ENCODE measurements at places on chromosomes 3 and 15.
A peak's percentile ranks its signal among the peaks of the same experiment; 100 is the strongest.

- no peak for DNase-seq
These were observed 50.0 kb downstream of the DHX30 start for GRCh38 chr3:47852604-47853602.

DNA sequence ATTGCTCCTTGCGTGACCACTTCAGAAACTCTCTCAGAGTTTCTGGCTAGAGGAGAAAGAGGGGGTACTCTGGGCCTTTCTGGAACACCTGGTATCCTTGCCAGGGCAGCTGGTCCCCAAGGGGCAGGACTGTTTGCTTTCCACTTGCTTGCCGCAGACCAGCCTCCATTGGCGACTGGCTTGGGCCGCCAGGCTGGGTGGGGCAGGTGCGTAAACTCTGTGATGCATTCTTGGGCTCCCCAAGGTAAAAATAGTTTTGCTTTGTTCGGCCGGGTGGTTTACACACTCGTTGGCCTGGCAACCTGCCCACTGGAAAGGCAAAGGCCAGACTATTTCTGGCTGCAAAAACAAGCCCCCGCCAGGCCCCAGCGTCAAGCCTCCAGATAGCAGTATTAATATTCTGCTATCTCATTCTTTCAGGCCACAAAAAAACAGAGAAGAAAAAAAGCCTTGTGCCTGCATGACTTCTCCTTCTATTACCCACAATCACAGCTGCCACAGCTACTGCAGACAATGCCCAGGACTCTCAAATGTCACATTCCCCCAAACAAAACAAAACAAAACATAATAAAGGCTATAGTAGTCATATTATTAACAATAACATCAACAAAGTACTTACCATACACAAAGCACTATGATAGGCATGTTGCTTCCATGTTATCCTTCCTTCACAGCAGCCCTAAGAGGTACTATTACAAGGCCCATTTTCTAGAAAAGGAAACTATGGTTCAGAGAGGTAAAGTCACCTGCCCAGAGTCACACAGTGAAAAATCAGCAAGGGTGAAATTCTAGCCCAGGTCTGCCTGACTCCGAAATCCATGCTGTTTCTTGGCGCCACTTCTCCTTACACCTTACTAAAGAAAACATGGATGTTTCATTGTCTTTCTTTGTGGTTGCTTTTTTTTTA, 14.0 kb upstream of the SSUH2 start:
- DNase-seq = no peak

DNA sequence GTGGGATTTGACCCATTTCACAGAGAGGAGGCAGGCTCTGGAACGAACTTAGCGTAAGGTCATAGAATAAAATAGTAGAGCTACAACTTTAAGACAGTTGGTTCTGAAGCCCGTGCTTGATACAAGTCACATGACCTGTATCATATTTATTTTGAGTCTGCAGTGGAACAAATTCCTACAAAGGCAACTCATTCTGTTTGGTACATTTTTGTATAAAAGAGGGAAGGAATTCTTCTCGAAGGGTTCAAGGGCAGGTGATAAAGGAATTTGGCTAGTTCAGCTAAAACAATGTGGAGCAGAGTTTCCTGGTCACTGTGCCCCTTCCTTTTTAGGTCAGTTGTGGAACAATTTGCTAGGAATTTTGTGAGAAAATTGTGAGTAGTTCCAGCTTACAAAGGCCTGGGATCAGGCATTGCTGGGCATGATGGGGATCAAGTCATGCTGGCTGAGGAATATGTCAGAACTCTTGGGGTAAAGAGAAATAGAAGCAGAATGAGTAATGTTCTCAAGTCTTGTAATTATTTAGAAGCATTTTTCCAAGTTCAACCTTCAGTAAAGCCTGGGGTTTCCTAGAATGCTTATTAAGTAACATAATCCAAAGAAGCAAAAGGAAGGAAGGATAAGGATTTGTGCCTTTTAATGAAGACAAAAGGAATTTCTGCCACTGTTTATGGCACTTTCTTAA, 19.1 kb downstream of the USP3 start:
- no peak for DNase-seq

GRCh38 chr3:39284457-39284881, 4.6 kb upstream of the CX3CR1 start:
- DNase-seq = no peak

DNA sequence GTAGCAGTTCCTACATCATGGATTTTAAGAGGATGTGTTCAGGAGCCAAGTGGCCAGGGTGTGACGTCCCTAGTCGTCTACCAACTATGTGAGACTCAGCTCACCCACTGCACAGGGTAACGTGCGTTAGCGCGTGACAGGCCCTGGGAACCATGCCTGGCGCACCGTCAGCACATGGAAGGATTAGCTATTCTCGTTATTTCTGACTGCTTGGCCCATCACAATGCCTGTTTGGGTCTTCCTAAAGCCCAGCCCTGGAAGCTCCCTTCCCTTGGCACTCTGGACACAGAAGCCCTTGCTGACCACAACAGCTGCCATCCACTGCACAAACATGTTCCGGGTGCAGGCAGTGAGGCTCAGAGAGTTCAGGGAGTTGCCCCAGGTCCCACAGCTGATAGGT, 91.0 kb upstream of the RPL32 start:
- no peak for DNase-seq

DNA sequence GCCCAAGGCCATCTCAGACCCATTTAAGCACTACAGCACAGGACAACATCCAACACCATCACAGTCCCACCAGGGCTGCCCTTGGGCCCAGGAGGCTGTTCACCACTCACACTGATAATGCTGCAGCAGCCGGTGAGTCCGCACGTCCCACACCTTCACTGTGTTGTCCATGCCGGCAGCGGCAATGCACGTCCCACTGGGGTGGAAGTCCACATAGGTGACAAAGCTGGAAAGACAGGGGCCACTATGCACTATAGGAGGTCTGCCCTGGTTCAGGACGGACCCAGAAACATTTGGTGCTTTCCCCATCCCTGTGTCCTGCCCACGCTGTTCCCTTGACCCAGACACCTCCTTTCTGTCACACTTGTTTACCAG, 8.5 kb downstream of the POC1A start:
- no peak for DNase-seq

GRCh38 chr3:74287557-74287956, 326.9 kb downstream of the CNTN3 start:
- no peak for DNase-seq

GRCh38 chr3:12194209-12194608, 35.5 kb upstream of the TIMP4 start:
- peak; percentile 14 for DNase-seq

- no peak for DNase-seq
These were observed 46.7 kb downstream of the TLE3 start for GRCh38 chr15:70050970-70051369.

GRCh38 chr15:88323976-88324740, 67.6 kb upstream of the NTRK3 start:
- no peak for DNase-seq

- DNase-seq = no peak
These were observed 357.8 kb downstream of the VPS13C start for GRCh38 chr15:61702224-61703020.

- no peak for DNase-seq
These were observed 107.3 kb downstream of the HERC1 start for GRCh38 chr15:63726491-63726890.

DNA sequence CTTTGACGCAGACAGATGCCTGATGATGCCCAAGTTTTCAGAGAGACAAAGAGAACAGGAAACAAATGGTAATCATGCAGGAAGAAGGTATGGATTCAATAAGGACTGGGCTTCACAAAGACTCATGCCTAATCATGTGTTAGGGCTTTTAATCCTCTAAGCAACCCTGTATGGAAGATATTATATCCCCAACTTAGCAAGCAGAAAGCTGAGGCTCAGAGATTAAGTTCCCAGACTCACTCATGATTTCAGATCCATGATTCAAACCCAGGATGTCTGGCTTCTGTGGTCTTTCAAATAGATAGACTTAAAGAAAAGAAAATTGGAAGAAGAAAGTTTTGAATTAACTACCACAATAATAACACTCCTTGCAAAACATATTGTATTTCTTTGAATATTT, 4.1 kb upstream of the CLASP2 start:
- DNase-seq = no peak

GRCh38 chr3:197165890-197166289, 132.5 kb downstream of the DLG1 start:
- no peak for DNase-seq

- no peak for DNase-seq
These were observed 67.0 kb upstream of the ARHGEF3 start for GRCh38 chr3:56868706-56869105.

- DNase-seq = no peak
These were observed 47.0 kb upstream of the PLXNA1 start for GRCh38 chr3:126935756-126936509.

DNA sequence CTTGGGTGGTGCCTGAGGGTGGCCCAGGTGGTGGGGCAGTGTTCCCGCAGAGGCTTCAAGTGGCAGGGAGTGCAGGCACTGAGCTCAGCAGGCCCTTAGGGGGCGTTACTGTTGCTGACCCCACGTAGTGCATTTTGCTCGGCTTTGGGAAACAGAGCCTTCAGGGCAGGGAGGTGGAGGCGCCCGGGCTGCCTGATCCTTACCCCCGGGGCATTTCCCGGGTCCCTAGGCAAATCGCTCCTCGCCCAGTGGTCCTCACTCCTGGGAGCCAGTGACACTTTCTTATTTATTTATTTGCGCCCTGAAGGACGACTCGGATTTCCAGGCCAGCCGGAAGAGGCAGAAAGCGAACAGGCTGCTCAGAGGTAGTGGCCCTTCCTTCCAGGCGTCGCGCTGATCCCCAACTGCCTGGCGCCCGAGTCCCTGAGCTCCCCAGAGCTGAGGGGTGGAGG, 10.1 kb upstream of the FOXB1 start:
- no peak for DNase-seq

- DNase-seq = no peak
These were observed 112.5 kb upstream of the NR2F2 start for GRCh38 chr15:96217983-96218382.

GRCh38 chr3:62098646-62099365, 274.5 kb downstream of the FEZF2 start:
- no peak for DNase-seq

Data from hematopoietic multipotent progenitor cell treated with erythropoietin and hydrocortisone succinate and interleukin-3 and kit ligand, for 15 days (in vitro differentiated cells).